ENCODE measurements at places on chromosomes 6 and 20. TPM values are rescaled to one million over a fixed set of nuclear protein-coding genes. Genes with fewer than 3 reads are reported as not detected.

CALHM5 gene
- not detected for total RNA-seq

PNPLA1 gene
- not detected for total RNA-seq

TBX18 gene
- not detected for total RNA-seq

SLC22A16 gene
- total RNA-seq: not detected

ID1 gene
- total RNA-seq: 4.2 TPM

CLPSL2 gene
- total RNA-seq: not detected

BPIFB1 gene
- not detected for total RNA-seq

PAX1 gene
- total RNA-seq: not detected

ANKRD60 gene
- total RNA-seq: not detected

MICB gene
- total RNA-seq: 15.9 TPM

LGSN gene
- not detected for total RNA-seq

WFDC10B gene
- not detected for total RNA-seq

TREM2 gene
- total RNA-seq: not detected

DNA sequence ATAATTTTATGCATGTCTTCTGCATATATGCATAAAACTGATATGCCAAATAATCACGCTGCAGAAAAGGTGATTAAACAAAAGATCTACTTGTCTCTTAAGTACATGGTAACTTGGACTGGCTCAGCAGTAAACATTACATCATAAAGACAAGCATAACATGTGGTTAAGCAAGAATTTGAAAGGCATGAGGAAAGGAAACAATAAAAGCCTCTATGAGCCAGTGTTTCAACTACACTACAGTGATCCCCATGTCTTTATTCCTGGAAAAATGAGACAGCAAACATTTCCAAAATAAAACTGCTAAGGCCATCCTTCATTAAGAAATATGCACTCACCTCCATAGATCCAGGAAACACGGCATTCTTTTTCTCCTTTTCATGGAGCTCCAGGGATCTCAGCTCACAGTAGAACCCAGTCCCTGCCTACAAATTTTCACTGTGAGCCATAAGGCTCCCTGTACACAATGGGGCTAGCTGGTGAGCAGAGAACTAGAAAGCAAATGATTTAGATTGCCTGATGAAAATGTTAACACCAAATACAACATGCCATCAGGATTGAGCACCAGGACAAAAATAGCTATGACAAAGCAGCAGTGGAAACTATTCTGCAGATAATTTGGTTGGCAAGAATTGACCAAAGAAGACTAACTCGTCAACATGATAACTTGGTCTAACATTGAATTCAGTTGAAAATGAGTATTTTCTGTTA lies 156.1 kb downstream of the COL21A1 start:
- H3K4me1 ChIP-seq: no peaks in the 10 kb centered on the region
- DNase-seq: no peak
- H3K27ac ChIP-seq: no peak overlapping the region

- peaks cover 10% of the 10 kb centered on the region for H3K27me3 ChIP-seq
- H3K4me3 ChIP-seq: no peak overlapping the region
- H3K27ac ChIP-seq: no peak overlapping the region
- H3K36me3 ChIP-seq: no peaks in the 10 kb centered on the region
- no peak for DNase-seq
- no peaks in the 10 kb centered on the region for H3K4me1 ChIP-seq
Measured at GRCh38 chr20:33866398-33867100, 55.4 kb downstream of the CHMP4B start.

GRCh38 chr6:50984135-50984534 lies 165.5 kb downstream of the TFAP2B start:
- no peaks in the 10 kb centered on the region for H3K4me1 ChIP-seq
- no peak overlapping the region for H3K4me3 ChIP-seq
- no peaks in the 10 kb centered on the region for H3K36me3 ChIP-seq
- DNase-seq: no peak
- no peak overlapping the region for H3K27ac ChIP-seq

DNA sequence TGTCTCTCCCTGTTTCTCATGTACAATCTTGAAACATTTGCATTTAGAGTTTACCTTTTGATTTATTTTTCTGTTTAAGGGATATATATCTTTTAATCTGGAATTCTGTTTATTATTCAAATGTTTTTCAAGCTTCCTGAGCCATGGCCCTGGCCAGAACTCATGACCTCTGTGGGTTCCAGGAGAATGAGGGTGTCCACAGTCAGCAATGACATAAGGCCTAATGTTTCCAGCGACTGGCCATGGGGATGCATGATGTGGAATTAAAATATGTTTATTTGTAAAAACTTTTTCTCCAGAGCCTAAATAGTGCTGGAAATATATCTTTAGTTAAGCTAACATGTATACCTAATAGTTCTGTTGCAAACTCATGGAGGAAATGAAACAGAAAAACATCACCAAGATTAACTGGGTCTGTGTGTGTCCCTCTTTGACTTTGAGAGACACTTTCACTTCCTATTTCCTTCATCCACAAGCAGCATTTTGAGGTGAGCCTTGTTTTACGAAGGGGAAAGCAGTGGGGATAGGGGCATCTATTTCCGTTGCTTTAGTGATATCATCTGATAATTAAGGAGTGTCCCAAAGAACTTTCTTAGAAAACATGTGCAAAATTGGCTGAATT lies 87.6 kb downstream of the SMOC2 start:
- H3K4me3 ChIP-seq: no peak overlapping the region
- no peaks in the 10 kb centered on the region for H3K36me3 ChIP-seq
- H3K4me1 ChIP-seq: no peaks in the 10 kb centered on the region
- DNase-seq: no peak

- no peaks in the 10 kb centered on the region for H3K36me3 ChIP-seq
- no peak overlapping the region for H3K27ac ChIP-seq
- H3K27me3 ChIP-seq: no peaks in the 10 kb centered on the region
- no peak overlapping the region for H3K4me3 ChIP-seq
- no peak for DNase-seq
Measured at GRCh38 chr20:31815408-31816188, 3.6 kb upstream of the MYLK2 start.

DNA sequence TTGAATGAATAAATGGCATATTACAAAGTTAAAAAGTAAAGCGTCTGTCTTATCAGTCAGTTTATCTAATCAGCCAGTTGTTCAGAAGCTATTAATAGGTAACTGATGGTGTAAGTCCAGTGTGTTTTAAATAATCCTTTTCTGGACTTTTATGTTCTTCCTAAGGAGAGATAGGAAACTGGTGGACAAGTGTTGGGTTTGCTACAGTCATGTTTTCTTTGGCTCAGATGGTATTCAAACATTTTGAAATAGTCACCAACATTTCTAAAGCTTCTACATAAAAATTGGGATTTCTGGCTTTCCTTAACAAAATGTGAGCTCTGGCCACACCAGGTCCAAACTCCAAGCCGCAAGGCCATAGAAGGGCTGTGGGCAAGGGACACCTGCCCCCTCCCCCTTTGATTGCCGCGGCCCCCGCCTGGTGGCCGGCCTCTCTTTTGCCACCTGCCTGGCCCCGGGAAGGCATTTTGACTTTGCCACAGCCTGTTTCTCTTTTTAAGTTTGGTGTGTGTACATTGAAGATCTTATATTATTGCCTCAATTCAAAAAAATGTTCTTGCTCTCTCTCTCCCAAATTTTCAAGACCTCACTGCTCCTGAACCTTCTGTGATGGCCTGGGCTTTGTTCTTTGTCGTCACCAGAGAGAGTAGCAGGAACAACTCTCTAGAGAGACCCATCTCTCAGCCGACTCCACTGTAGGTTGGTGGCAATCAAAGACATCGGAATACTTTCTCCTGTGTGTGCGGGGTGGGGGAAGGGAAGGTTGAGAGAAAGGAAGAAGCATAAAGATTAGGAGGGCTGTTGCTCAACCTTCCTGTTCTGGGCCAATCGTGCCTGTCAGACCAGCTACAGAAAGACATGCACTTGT lies 84.0 kb upstream of the ZNF217 start:
- no peak for DNase-seq
- H3K4me3 ChIP-seq: no peak overlapping the region
- H3K36me3 ChIP-seq: no peaks in the 10 kb centered on the region
- H3K27me3 ChIP-seq: no peaks in the 10 kb centered on the region
- H3K27ac ChIP-seq: no peak overlapping the region

DNA sequence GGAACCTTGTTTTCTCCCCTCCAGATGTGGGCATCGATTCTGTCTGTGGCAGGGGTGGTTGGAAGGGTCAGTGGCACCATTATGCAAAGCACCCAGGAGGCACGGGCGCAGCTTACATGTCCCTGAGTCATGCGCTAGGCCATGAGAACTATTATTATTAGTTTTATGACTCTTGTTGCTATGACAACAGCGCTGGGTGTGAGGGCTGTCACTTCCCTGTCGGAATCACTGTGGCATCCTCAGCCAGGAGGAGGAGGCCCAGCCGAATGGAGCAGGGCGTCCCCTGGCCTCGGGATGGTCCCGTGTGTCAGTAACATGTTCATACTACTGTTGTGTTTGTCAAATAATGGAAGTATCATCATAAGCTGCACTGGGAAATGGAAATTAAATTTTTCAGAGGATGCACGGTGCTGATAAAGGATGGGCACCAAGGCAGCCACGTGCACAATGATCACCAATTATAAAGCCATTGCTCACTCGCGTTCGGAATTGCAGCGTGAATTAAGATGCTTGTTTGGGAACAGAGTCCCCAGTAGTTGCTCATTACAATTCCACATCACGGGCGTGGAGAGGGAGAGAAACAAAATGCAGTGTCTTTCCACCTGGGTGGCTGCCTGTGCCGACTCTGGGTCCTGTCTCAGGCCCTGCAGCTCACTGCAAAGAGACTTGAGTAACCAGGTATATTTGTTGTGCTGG lies 247.9 kb downstream of the CDH4 start:
- DNase-seq: no peak
- no peaks in the 10 kb centered on the region for H3K4me1 ChIP-seq
- H3K36me3 ChIP-seq: no peaks in the 10 kb centered on the region
- no peak overlapping the region for H3K27ac ChIP-seq

GRCh38 chr20:953742-954141 lies 37.6 kb upstream of the ANGPT4 start:
- no peaks in the 10 kb centered on the region for H3K27me3 ChIP-seq
- H3K4me3 ChIP-seq: no peak overlapping the region
- no peaks in the 10 kb centered on the region for H3K36me3 ChIP-seq
- H3K4me1 ChIP-seq: peaks cover 5% of the 10 kb centered on the region
- H3K27ac ChIP-seq: no peak overlapping the region

GRCh38 chr6:9140172-9140571 lies 704.8 kb upstream of the SLC35B3 start:
- H3K4me3 ChIP-seq: no peak overlapping the region
- no peaks in the 10 kb centered on the region for H3K4me1 ChIP-seq
- H3K27me3 ChIP-seq: no peaks in the 10 kb centered on the region
- DNase-seq: no peak
- H3K27ac ChIP-seq: no peak overlapping the region
- no peaks in the 10 kb centered on the region for H3K36me3 ChIP-seq

DNA sequence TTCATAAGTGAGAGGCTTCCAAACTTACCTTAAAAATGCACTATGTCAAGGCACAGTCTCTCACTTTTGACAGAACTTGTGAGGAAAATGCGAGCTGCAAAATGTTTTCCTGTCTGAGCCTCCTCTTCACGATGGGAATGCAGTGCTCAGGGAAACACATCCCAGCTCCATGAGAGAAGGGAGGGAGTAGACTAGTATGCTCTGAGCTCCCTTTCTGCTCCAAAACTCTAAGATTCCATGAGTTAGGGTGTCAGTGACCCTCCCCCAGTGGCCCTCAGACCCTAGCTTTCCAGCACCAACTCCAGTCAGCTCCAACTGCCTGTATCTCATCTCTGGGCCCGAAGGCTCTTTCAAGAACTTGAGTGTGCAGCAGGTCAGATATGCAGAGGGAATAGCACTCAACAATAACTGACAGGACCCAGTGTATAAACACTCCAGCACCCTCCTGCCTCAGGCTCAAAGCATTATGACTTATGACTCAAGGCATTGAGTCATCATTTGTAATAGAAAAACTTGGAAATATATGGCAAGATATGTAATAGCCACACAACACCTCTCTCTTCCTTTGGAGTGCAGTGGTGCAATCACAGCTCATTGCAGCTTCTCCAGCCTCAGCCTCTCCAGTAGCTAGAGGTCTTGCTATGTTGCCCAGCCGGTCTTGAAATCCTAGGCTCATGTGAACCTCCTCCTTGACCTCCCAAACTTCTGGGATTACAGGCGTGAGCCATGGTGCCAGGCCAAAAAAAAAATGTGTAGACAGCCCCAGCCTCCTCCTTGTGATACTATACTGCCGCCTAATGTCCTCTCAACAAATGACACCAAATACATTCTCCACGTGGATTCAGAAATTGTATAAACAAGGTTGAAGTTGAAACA lies 16.7 kb upstream of the ENTPD6 start:
- DNase-seq: no peak
- no peak overlapping the region for H3K27ac ChIP-seq
- no peaks in the 10 kb centered on the region for H3K36me3 ChIP-seq

- H3K27ac ChIP-seq: no peak overlapping the region
- H3K27me3 ChIP-seq: no peaks in the 10 kb centered on the region
- no peak overlapping the region for H3K4me3 ChIP-seq
- no peak for DNase-seq
- H3K4me1 ChIP-seq: peaks cover 14% of the 10 kb centered on the region
Measured at GRCh38 chr20:34242879-34243278, 1.7 kb downstream of the ASIP start.

GRCh38 chr6:99016355-99016754 lies 68.6 kb upstream of the FBXL4 start:
- no peak overlapping the region for H3K4me3 ChIP-seq
- no peak for DNase-seq
- no peaks in the 10 kb centered on the region for H3K36me3 ChIP-seq

DNA sequence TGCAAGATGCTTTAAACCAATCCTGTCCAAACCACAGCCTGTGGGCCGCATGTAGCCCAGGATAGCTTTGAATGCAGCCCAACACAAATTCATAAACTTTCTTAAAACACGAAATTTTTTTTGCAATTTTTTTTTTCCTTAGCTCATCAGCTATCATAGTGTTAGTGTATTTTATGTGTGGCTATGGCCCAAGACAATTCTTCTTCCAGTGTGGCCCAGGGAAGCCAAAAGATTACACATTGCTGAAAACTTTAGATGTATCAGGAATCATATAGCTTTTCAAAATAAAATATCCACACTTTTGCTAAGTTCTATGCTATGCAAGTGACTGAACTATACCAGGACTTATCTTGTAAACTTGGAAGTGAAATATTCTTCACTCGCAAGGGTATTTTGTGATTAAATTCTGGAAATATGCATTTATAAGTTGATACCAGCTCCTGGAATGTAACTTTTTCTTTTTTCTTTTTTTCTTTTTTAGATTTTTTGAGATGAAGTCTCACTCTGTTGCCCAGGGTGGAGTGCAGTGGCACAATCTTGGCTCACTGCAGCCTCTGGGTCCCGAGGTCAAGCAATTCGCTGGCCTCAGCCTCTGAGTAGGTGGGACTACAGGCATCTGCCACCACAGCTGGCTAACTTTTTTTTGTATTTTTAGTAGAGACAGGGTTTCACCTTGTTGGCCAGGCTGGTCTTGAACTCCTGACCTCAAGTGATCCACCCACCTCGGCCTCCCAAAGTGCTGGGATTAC lies 49.8 kb downstream of the MTHFD1L start:
- no peak for DNase-seq
- no peaks in the 10 kb centered on the region for H3K27me3 ChIP-seq
- no peak overlapping the region for H3K27ac ChIP-seq
- H3K4me1 ChIP-seq: no peaks in the 10 kb centered on the region
- H3K36me3 ChIP-seq: no peaks in the 10 kb centered on the region

- H3K27ac ChIP-seq: no peak overlapping the region
- DNase-seq: no peak
- H3K27me3 ChIP-seq: peaks cover 3% of the 10 kb centered on the region
- no peaks in the 10 kb centered on the region for H3K36me3 ChIP-seq
Measured at GRCh38 chr6:169793408-169793807, 42.0 kb downstream of the ERMARD start.

GRCh38 chr20:34115232-34115631 lies 3.2 kb upstream of the EIF2S2 start:
- H3K4me1 ChIP-seq: peaks cover 5% of the 10 kb centered on the region
- H3K27me3 ChIP-seq: no peaks in the 10 kb centered on the region
- no peak overlapping the region for H3K4me3 ChIP-seq
- H3K36me3 ChIP-seq: no peaks in the 10 kb centered on the region
- no peak overlapping the region for H3K27ac ChIP-seq

All from T-cell (primary cell).